ENCODE measurements at places on chromosomes 12 and 14. TPM values are rescaled to one million over a fixed set of nuclear protein-coding genes. Genes with fewer than 3 reads are reported as not detected.

Gene C14orf39
- 3.4 TPM for polyA plus RNA-seq

Gene OS9
- 217 TPM for polyA plus RNA-seq

Gene PZP
- polyA plus RNA-seq: 1.3 TPM

Gene SALL2
- 29.4 TPM for polyA plus RNA-seq

Gene PROX2
- 1.7 TPM for polyA plus RNA-seq

Gene PTPRR
- polyA plus RNA-seq: 0.24 TPM

Gene MANSC4
- 0.69 TPM for polyA plus RNA-seq

Gene LYZ
- polyA plus RNA-seq: 53.0 TPM

Gene SLC16A7
- 2.3 TPM for polyA plus RNA-seq

Gene KCNC2
- 0.20 TPM for polyA plus RNA-seq

Gene GDF11
- polyA plus RNA-seq: 15.8 TPM

Gene B4GALNT3
- polyA plus RNA-seq: 2.2 TPM

Gene MYBPC1
- polyA plus RNA-seq: not detected

Gene CRACR2A
- polyA plus RNA-seq: 3.9 TPM

Gene ANKS1B
- polyA plus RNA-seq: 9.3 TPM

Gene HCFC2
- 17.1 TPM for polyA plus RNA-seq

Gene CCDC196
- polyA plus RNA-seq: not detected

- no peak for DNase-seq
Observed at GRCh38 chr12:3496957-3497356, 6.0 kb downstream of the PRMT8 start.

- DNase-seq: no peak
Observed at GRCh38 chr12:28308891-28309290, 118.6 kb downstream of the CCDC91 start.

DNA sequence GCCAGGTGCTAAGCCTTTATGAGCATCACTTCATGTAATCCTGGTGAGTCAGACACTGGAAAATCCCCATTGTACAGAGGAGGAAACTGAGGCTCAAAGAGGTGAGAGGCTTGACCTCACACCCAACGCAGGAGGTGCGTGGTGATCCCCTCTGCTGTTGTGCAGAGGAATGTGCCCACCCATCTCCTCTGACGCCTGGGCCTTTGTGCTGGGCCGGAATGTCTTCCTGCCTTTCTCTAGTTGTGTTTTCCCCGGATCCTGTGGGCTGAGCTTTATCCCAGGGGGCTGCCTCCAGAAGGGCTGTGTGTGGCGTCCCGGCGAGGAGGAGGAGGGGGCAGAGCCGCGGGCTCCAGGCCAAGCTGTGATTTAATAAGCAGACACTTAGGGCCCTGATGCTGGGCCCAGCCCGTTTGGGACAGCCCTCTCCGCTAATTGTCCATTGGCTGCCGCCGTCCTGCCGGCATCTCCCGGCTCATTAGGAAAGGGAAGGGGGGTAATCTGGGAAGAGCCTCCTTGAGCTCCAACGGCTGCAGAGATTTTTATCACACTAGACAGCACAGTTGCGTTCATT lies 653.6 kb downstream of the MED13L start:
- DNase-seq: peak; percentile 58

GRCh38 chr12:51973560-51973959 lies 22.1 kb downstream of the ACVR1B start:
- no peak for DNase-seq

DNA sequence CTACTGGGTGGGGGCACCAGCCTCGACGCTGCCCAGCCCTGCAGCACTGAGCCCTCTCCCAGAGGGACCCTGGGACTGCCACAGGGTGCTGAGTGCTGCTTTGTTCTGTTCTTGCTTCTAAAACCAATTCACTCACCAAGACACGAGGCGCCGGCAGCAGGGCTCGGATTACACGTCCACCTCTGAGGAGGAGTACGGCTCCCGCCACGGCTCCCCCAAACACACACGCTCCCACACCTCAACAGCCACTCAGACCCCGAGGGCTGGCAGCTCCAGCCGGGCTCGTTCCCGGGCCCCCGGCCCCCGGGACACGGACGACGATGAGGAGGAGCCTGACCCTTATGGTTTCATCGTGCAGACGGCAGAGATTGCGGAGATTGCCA lies 24.3 kb downstream of the CEP170B start:
- DNase-seq: no peak

- peak; percentile 60 for DNase-seq
Observed at GRCh38 chr14:89415159-89415558, 1.9 kb downstream of the FOXN3 start.

GRCh38 chr12:1564067-1564466 lies 30.3 kb downstream of the FBXL14 start:
- no peak for DNase-seq

- no peak for DNase-seq
Observed at GRCh38 chr12:48947727-48948126, 9.6 kb downstream of the ARF3 start.

- no peak for DNase-seq
Observed at GRCh38 chr12:104508752-104509446, 52.2 kb downstream of the CHST11 start.

DNA sequence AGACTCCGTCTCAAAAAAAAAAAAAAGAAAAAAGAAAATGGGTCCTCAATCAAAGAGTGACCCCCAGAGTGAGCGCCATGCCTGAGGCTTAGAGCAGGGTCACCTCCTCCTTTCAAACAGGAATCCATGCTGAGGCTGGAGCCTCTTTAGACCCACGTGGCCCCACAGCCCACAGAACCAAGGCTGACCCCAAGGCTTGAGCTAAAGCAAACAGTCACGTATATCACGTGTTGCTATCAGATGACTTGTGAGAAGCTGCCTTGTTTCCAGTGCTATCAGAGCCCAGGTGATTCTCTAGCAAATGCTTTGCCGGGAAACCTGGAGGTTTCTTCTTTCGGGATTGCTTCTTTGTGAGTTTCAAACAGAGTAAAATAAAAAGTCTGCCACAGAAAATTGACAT lies 31.7 kb upstream of the DYNC1H1 start:
- no peak for DNase-seq

- DNase-seq: no peak
Observed at GRCh38 chr12:71195338-71195896, 37.6 kb upstream of the TSPAN8 start.

DNA sequence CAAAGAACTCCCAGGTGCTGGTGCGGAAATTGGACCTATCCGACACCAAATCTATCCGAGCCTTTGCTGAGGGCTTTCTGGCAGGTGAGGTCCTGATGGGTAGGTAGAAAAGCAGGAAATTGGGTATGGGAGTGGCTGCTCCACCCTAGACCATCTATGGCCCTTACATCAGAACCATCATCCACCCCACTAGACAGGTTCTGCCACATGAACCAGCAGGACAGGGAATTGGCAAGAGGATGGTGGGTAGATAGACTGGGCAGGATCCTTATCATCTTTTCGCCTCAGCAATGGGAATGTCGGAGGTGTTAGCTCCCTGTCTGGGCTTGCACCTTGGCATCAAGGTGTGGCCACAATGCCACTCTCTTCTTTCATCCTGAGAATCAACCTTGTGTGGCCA lies 23.5 kb downstream of the RDH12 start:
- DNase-seq: no peak

DNA sequence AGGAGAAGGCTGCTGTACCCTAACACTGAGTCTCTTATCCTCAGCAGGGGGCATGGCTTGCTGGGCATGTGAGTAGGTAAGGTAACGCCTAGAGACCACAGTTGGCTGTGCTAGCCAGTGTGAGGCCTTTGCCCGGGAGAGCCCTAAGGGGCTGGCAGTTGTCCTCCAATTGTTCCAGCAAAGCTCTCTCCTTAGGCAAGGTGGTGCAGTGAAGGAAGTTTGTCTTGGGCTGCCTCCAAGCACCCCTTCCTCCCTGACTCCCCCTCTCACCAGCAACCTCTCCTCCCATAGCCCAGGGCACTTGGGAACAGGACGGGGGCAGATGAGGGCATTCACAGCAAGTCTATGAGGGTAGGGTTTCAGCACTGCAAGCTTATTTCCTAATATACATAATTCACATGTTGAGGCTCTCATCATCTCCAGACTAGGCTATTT lies 23.0 kb downstream of the LACRT start:
- DNase-seq: no peak

DNA sequence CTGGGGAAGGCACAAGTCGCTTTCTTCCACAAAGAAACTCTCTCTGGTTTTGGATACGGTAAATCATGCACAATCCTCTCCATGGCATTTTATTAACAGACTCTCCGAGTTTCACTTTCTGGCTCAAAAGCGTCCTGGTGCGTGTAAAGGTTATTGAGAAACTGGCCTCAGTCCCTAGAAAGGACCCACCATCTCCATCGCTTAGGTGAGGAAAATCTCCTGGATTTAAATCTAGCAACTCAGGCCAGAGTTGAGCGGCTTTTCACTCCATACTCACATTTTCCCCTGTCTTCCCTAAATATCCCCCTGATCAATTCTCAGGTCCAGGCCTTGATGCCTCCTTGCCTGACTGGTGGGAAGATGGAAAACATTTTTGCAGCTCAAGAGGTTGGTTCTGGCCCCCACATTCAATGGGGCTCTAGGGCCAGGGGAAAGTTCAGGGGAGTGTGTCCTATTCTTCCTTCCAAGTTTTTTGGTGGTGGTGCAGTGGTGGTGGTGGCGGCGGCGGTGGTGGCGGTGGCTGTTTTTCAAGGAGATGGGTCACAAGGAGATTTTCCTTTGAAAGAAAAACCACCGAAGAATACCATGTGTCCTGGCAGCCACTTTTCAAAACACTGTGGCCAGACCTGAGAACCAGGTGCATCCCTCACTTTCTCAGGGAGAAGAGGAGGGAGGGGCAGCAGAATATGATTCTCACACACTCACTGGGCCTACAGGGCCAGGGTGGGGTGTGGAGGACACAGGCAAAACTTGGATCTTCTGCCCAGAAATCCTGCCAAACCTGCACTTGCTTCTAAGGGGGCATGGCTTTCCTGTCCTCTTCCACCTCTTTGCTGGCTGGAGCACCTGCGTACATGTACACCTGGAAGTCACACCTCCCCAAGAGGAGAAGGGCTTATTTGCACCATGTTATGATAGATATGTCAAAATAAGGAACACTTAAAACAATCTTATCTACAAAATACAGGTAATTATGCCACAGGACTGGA lies 46.7 kb upstream of the PNMA1 start:
- no peak for DNase-seq

DNA sequence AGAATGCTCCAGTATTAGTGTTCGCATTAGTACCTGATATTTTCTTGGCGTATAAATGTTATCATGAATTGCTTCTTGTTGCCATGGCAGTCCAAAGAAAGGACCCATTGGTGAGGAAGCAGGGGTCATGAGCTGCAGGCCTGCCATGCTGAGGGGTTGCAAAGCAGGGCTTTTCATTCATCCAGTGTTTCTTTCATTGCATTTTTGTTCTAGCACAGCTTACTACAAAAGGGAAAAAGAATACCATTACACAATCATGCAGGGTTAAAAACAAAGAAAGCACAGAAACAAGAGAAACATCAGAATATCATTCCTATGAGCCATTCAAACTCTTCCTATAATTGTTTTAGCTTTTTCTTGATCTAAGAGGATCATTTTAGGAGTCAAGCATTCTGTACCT lies 24.0 kb downstream of the DICER1 start:
- DNase-seq: no peak

GRCh38 chr14:98689951-98690350 lies 582.0 kb downstream of the BCL11B start:
- DNase-seq: no peak

GRCh38 chr14:52678591-52678990 lies 16.8 kb downstream of the ERO1A start:
- DNase-seq: no peak

DNA sequence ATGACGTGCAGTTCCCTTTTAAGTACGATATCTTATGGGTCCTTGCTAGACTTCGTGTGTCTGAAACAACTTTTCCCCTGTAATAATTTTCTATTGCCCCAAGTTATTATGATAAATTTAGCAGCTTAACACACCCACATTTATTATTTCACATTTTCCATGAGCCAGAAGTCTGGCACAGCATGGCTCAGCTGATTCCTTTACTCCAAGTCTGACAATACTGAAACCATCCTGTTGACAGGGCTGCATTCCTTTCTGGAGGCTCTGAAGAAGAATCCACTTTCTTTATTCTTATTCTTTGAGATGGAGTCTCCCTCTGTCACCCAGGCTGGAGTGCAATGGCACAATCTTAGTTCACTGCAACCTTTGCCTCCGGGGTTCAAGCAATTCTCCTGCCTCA lies 80.9 kb downstream of the DENND5B start:
- no peak for DNase-seq

DNA sequence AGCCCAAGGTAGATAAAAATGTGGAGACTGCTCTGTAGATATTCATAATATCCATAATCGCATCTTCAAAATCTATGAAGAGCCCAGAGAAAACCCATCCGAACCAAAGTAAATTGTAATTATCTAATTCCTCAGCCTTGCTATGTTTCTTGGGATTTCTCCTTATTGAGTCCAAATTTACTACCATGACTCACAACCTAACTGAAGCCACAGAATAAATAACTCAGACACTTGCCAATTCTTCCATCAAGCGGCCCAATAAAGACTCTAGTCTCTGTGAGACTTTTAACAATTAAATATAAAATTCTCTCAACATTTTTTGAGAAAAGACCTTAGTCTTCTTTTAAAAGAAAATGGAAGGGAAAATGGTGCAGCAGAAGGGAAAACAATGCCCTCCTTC lies 409.8 kb downstream of the DAD1 start:
- no peak for DNase-seq

DNA sequence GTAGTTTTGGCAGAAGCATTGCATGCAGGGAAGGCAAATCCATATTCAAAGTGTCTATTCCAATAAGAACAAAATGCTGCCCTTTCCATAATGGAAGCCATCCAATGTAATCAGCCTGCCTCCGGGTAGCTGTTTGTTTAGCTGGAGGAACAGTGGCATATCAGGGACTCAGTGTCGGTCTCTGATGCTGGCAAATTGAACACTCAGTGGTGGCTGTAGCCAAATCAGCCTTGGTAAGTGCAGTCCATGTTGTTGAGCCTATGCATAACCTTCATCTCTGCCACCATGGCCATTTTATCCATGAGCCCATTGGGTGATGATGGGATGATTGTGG lies 147.8 kb upstream of the MAX start:
- DNase-seq: no peak

- DNase-seq: no peak
Observed at GRCh38 chr12:21526721-21527345, 737 bp downstream of the SPX start.

GRCh38 chr12:6540181-6540877 lies 6.0 kb downstream of the GAPDH start:
- peak; percentile 80 for DNase-seq

- DNase-seq: no peak
Observed at GRCh38 chr14:105155071-105155651, 13.4 kb downstream of the JAG2 start.

GRCh38 chr14:101997429-101998336 lies 33.3 kb downstream of the DYNC1H1 start:
- DNase-seq: no peak

GRCh38 chr14:85444635-85445034 lies 85.3 kb upstream of the FLRT2 start:
- no peak for DNase-seq

- no peak for DNase-seq
Observed at GRCh38 chr14:94213021-94213420, 38.9 kb downstream of the PPP4R4 start.

GRCh38 chr12:124604264-124604680 lies 36.9 kb upstream of the NCOR2 start:
- DNase-seq: no peak

GRCh38 chr14:23669441-23669840 lies 33.3 kb downstream of the DHRS2 start:
- no peak for DNase-seq

GRCh38 chr14:22547313-22547947 lies 41.6 kb downstream of the DAD1 start:
- DNase-seq: no peak

Measured in right lung (tissue), 10 donors.